ENCODE measurements at places on chromosomes 5 and 9. TPM values are rescaled to one million over a fixed set of nuclear protein-coding genes. Genes with fewer than 3 reads are reported as not detected.

DNA sequence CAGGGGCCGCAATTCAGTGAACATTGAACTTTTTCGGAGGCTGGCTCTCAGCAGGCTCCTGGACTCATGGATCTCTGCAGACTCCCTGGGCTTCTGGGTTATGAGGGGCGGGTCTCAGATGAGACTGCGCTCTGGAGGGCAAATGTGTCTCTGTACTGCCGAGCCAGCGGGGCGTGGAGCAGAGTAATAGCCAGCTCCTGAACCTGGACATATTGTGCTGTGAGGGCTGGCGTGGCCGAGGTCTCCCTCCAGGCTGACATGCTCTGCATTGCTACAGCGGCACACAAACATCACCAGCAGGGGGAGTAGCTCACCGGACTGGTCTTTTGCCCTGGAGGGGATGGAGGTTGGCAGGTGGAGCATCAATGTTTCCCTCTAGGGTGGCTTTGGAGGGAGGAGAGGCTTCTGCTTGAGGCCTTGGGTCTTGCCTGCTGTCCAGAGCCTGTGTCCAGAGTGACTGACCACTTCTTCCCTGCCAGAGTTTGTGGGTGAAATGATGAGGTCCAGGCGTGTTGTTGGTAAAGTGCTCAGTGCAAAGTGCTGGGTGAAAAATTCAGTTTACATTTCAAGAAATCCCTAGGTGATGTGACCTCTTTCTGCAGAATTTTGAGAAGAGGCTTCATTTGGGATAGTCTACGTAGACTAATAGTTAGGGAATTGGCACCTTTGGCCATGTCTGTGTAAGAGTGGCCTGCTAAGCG is 10.9 kb upstream of the GADD45G start:
- peaks cover 3% of the 10 kb centered on the region for H3K4me1 ChIP-seq
- H3K27me3 ChIP-seq: no peaks in the 10 kb centered on the region
- H3K4me3 ChIP-seq: no peak overlapping the region
- no peak overlapping the region for H3K27ac ChIP-seq

- H3K36me3 ChIP-seq: no peaks in the 10 kb centered on the region
- no peak overlapping the region for H3K4me3 ChIP-seq
- DNase-seq: no peak
- H3K4me1 ChIP-seq: peaks cover 22% of the 10 kb centered on the region
- H3K27me3 ChIP-seq: no peaks in the 10 kb centered on the region
These were observed 1.3 kb downstream of the TERT start for GRCh38 chr5:1293416-1294205.

Gene ECM2
- not detected for total RNA-seq

DNA sequence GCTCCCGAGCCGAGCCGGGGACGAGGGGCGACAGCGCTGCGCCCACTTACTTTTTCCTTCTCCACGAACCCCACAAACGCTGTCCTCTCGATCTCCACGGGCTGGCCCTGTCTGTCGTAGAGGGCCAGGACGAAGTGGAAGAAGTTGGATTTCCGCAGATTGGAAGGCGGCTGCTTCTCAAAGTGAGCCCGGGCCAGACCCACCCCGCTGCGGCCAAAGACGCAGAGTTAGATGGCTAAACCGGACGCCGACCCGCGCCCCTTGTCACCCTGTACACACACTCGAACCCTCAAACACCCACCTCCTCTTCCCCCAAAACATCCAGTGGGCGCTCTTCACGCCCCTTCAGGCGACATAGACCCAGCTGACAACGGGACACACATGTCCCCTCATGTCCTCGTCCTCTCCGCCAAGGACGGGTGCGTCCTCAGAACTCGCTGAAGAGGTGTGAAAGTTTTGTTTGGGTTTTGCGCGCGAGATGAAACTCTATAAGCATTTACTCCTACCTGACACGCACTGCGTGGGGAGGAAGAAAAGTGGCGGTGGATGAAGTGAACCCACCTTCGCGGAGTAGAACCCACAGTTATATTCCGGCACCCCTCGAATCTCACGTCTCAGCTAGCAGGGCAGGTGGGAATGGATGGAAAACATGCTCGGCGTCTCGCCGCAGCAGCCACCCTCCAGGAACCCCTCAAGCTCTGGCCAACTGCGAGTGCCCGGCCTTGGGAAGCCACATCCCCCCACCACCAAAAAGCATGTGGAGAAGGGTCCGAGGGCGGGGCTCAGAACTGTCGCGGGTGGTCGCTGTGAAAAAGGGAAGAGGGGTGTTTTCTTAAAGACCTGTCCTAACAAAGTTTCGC is 2.6 kb downstream of the EBF1 start:
- no peak overlapping the region for H3K27ac ChIP-seq
- H3K4me3 ChIP-seq: peak overlapping the region; percentile 21
- no peaks in the 10 kb centered on the region for H3K36me3 ChIP-seq
- peaks cover 39% of the 10 kb centered on the region for H3K4me1 ChIP-seq

DNA sequence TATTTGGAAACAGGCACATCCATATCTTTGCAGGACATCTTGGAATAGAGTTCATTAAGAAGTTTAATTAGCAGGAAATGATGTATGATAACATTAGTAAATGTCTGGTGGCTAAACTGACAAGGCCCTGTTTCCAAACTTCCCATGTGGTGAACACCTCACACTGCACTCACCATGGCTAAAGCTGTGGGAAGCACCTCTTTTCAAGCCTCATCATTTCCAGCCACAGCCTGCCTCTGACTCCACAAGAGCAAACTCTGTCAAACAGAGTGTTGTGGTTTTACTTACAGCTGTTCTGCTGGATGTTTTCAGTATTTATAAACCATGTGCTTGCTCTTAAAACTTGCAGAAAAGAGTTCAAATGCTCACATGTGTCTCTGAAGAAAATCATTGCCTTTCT is 14.9 kb upstream of the NDUFB6 start:
- peaks cover 5% of the 10 kb centered on the region for H3K27me3 ChIP-seq
- H3K36me3 ChIP-seq: no peaks in the 10 kb centered on the region
- no peak overlapping the region for H3K4me3 ChIP-seq
- no peak overlapping the region for H3K27ac ChIP-seq
- H3K4me1 ChIP-seq: no peaks in the 10 kb centered on the region

DNA sequence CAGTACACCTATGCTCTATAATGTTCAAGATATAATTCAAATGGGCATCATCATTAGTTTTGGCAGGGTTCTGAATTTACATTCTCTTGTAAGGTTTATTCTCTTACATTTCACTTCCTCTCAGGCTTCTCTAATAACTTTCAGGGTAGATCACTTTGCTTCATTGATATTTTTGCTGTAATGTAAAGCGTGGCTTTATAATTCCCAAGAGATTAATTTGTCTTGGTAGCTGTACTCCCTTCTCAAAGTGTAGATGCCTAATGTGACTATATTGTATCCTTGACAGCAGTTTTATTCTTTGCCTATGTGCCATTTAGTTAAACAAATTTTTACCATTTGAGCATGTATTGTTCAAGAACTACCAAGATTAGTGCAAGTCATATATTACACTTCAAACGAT is 889.1 kb downstream of the TAF11L14 start:
- no peak for DNase-seq
- no peak overlapping the region for H3K27ac ChIP-seq
- H3K4me3 ChIP-seq: no peak overlapping the region
- H3K27me3 ChIP-seq: no peaks in the 10 kb centered on the region

Gene TBC1D13
- total RNA-seq: 28.7 TPM
